ENCODE measurements at places on chromosomes 11 and 22.

- DNase-seq, result no peak
These were observed 36.9 kb downstream of the PPM1F start for GRCh38 chr22:21915624-21916308.

DNA sequence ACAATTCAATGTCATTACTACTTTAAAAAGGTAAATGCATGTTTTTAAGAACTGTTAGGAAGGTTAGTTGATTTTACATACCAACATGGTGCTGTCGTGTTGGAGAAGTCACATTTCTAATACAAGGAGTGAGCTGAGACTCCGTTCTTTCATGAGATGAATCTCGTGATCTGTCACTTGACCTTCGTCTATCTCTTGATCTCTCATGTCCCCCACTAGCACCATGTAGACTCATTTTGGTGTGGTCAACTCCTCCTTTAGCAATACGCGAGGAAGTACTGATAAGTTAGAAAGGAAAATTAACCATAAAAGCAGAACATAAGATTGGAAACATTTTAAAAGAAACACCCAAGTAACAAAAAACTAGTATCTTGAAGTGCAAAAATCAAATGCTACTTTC lies 41.5 kb downstream of the BTBD10 start:
- no peak for DNase-seq

- peak; percentile 45 for DNase-seq
These were observed 536.6 kb downstream of the SOX6 start for GRCh38 chr11:15819679-15820286.

GRCh38 chr22:27152033-27152432 lies 494.6 kb downstream of the MIAT start:
- no peak for DNase-seq

DNA sequence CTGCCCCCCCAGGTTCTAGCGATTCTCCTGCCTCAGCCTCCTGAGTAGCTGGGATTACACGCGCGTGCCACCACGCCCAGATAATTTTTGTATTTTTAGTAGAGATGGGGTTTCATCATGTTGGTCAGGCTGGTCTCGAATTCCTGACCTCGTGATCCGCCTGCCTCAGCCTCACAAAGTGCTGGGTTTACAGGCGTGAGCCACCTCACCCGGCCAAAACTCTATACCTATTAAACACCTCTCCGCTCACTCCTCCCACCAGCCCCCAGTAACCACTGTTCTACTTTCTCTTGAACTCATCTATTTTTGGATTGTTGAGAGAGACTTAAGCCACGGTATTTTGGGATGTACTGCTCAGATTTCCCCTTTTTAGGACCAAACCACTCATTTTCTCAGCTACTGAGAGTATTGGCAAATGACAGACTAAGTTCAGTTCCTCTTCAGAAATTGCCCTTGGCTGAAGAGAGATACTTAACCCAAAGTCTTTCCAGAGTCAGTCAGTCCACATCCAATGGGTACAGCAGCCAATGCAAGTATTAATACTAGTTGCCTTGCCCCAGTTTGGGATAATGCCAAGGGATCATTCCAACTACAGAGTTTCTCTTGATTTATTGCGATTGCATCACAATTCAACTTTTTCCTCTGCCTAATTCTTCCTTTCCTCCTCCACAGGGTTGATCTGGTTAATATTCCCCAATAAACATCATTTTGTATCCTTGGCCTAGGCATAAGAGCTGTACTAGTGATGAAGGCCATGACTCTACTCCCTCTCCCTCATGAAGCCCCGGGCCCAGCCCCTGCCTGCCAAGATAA lies 36.8 kb upstream of the CSTF3 start:
- no peak for DNase-seq

DNA sequence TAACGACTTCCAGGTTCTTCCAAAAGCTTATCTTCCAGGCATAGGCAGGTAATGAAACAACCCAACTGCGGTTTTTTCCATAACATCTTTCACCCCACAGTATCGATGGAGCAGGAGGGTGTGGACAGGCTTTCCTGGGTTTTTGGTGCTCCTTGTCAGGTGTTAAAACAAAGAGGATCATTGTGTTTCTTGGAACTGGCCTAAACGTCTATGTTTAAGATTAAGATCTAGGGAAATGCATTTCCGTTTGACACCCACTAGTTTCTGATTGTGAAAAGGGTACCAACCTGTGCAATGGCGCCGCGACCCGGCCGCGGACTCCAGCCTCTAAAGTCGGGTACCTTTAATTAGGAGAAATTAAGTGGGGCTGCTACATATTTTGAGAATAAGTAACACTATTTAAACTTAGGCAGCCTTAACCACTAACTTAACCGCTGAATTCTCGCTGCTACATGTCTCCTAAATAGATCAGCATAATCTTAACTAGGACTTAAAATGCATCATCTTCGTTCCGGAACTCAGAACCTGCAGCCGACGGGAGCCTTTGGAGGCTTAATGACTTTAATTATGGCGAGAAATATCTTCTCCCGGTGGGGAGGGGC lies 31.5 kb downstream of the C22orf31 start:
- no peak for DNase-seq

GRCh38 chr11:8023831-8024555 lies 36.9 kb downstream of the EIF3F start:
- DNase-seq, result no peak

DNA sequence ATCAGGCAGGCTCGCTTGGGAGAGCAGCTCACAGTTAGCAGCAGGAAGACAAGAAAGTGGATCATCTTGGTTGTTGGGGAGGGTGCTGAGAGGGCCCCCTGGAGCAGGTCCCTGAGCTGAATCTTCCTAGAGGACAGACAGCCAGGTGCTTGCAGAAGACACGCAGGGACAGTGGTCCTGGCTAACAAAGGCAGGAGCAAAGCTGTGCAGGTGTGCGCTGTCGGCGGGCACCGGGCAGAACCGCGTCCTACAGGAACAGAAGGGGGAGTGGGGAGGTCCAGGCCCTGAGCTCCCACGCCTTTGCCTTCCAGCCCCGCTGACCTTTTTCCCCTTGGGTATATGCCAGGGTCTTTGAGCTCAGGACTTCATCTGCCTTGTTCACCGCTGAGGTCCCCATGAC lies 30.1 kb upstream of the PARVB start:
- DNase-seq, result no peak

GRCh38 chr11:1650918-1651262 lies 21.3 kb downstream of the KRTAP5-5 start:
- no peak for DNase-seq

DNA sequence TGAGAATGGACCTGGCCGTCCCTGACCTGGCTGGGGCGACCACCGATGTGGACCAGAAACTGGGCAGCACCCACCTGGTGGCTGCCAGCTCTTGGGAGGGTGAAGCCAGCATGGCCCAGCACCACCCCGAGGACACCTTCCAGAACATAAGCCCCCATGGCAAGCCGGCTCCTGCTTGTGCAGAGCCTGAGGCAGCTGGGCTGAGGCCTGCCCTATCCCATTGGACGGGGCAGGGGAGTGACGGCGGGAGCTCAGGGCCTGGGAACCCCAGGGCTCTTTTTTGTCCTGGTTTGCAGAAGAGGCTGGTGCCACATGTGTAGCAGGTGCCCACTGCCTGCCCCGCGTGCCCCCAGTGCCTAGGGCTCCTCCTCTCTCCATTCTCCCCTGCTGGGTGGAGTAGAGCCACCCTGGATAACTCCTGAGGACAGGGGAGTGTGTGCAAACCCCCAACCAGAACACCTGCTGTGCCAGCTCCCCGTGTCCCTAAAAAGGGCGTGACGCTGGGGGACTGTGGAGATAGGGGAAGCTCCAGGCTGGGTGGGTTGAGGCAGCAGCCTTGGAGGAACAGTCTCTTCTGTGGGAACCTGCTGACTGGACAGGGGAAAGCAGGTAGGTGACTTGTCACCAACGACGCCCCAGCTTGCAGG lies 11.9 kb downstream of the DUSP8 start:
- DNase-seq, result no peak

DNA sequence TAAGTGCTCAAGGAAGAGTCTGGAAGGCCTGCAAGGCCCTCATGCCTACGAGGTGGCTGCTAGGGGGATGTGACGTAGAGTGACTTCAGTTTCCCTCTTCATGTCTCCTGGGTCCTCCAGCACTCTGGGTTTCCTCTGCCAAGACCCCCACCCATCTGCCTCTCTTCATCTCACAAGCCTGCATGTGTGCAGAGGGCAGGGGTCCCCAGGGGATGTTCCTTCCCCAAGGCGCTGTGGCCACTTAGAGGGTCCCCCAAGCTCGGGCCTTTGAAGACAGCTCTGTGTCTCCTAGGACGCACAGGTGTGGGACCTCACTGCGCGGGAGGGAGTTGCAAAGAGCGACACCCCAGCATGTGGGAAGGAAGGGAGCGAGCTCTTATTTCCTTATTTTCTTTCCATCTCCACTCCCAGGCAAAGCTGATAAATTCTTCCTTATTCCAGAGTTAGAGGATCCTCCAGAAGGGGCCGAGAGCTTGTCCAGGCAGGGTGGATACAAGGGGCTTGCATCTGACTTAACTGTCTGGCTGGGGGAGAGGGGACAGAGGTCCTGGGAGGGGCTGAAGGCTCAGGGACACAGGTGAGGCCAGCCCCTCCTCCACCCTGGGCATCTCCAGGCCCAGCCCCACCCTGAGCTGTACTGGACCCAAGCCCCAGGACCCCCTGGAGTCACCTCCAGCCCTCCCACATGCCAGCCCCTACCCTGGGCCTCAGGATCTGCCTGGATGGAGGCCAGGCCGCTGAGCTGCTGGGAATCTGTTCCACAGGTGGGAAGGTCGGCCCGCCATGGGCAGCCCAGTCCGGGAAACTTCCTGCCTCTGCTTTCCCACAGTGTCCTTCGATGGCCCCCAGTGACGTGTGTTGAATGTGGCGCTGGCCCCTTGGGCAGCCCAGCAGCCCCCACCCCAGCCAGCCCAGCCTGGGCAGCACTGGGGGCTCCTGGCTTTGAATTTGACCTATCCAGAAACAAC lies 59.7 kb upstream of the KCNQ1OT1 start:
- no peak for DNase-seq

GRCh38 chr22:31695423-31695822 lies 33.4 kb upstream of the PISD start:
- DNase-seq, result no peak

GRCh38 chr11:62909107-62909894 lies 11.9 kb downstream of the CHRM1 start:
- DNase-seq, result no peak

GRCh38 chr22:43390872-43391271 lies 20.9 kb upstream of the MPPED1 start:
- DNase-seq, result no peak

- DNase-seq, result no peak
These were observed 45.4 kb downstream of the TIMP3 start for GRCh38 chr22:32846780-32847491.

DNA sequence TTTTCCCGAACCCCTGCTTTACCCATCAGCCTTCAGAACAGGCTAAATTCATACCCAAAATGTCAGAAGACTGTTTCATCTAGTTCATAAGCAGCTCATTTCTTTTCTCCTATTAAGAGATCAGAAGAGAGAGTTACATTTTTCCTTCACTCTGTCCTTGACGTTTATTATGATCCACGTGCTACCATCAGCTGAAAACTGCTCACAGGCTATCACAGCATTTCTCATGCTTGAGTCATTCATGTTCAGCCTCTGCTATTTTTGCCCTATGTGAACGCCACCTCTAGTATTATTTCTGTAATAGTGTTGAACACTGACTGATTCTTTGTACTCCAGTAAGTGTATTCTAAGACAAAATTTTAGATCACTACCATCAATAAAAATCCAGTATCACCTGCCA lies 51.9 kb downstream of the SLC1A2 start:
- DNase-seq, result no peak

DNA sequence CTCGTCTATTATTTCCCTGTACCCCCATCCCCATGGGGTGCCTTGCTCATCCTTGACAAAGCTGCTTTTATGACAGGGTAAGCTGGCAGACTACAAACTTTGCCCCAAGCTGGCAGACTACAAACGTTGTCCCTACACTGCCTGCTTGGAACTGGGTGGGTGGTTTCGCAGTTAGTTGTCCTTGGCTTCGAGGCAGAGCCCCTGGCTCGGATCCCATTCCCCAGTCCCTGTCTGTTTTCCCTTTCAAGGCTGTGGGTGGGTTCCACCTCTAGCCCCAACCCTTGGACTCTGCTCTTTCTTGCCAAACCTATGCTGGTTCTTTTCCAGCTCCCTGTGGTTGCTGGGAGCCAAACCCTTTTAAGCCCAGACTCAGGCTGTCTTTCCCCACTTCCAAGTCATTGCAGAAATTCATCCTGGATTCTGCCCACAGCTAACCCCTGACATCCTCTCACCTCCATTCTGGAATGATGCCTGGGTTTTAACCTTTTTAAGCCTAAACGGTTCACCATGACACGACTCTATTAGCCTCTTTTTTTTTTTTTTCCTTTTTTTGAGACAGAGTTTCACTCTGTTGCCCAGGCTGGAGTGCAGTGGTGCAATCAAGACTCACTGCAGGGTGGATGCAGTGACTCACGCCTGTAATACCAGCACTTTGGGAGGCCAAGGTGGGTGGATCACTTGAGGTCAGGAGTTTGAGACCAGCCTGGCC lies 9.2 kb upstream of the RBM14 start:
- DNase-seq, result no peak

DNA sequence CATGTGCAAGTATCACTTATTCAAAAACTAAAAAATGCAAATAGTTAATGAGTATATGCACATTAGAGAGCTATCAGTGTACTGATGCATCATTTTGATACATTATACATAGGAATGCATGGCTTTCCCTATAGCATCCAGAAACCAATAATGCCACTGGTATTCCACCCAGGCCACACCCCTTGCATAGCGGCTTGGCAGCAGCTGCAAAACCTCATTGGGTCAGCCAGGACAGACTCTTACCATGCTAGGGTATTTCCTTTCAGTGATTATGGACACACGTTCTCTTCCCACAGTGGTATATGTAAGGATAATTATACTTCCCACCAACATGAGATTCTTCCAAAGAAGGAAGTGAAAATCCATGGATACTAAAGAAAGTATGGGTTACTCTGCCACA lies 145.9 kb upstream of the PITPNB start:
- DNase-seq, result no peak

DNA sequence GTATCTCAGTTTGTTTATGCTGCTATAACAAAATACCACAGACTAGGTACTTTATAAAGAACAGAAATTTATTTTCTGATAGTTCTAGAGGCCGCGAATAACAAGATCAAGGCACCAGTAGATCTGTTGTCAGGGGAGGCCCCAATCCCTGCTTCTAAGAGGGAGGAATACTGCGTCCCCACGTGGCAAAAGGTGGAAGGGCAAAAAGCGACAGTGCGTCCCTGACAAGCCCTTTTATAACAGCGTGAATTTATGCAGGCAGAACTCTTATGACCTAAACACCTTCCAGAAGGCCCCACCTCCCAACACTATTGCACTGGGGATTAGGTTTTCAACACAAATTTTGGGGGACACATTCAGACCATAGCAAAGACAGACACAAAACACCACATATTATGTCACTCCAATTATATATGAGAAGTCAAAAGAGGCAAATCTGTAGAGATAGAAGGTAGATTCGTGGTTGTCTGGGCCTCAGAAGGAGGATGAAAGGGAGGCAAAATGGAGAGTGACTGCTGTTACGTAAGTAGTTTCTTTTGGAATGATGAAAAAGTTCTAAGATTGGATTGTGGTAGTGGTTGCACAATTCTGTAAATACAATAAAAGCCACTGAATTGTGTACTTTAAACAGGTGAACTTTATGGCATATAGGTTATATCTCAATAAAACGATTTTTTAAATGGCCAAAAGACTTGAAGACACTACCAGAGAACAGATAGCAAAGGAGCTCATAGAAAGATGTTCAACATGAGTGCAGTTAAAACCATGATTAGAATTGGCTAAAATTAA lies 30.1 kb upstream of the TNRC6B start:
- no peak for DNase-seq

- no peak for DNase-seq
These were observed 15.0 kb upstream of the OR8B8 start for GRCh38 chr11:124460459-124460858.
